ENCODE measurements at places on chromosomes 7 and 10.

- no peak for DNase-seq
These were observed 162.4 kb upstream of the PPP2R2D start for GRCh38 chr10:131738396-131738735.

- peak; percentile 47 for DNase-seq
These were observed 9.5 kb downstream of the VTI1A start for GRCh38 chr10:112456533-112456932.

GRCh38 chr7:49398236-49398635 lies 375.2 kb upstream of the VWC2 start:
- DNase-seq = no peak

DNA sequence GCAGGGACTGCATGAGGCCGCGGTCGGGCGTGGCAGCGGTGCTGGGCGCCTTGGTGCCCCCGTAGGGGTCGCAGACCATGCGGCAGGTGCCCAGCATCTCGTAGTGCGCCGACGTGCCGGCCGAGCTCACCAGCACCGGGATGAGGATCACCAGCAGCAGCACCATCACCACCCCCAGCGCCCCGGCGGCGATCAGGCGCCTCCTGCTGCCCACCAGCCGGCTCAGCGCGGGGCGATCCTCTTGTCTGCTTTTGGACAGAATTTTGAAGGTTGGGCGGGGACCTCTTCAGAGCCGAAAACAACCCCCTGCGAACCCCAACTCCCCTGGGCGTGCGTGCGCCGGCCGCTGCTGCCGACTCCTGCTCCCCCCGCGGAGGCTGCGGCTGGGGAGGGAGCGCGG lies 779 bp downstream of the C1QL3 start:
- DNase-seq = peak; percentile 20

DNA sequence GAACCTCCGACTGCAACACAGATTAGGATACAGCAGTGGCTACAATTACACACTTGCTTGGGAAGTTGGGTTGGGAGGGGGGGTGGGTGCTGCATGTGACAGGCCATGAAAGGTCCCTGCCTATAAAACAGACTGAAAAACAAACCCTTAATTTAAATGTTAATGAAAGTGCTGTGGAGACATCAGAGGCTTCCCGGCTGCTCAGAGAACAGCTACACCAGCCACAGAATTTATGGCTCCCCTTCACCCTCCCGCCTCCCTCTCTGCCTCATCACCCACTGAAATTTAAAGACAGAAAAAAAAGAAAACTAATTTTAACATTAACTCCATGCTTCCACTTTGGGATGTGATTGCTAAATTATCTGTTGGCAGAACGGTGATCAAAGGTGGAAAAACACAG lies 34.7 kb downstream of the FBXW4 start:
- DNase-seq = no peak

DNA sequence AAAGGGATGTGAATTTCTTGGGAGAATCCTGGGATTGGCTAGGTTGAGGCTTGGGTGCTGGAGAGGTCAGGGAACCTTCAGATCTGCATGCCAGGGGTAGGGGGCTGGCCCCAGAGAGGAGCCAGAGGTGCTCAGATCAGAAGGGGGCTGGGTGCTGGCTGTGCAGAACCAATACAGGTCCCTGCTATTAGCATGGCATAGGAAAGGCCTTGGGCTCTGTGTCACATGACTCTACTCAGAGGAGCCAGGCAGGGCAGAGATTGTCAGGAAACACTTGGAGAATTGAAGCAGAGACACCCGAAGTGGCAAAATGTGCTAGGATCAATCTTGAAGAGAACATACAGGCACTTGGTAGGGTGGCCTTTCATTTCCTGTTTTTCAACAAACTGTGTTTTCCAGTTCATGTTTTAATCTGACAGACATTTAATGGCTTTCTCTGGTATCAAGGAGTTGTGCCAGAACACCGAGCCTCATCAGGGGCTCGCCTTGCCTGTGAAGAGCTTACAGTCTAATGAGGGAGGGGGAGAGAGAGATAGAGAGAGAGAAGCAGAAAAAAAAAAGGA lies 498.9 kb downstream of the RPS24 start:
- no peak for DNase-seq

- DNase-seq = no peak
These were observed at the start of gene HOXA9 for GRCh38 chr7:27165089-27165995. Gene HOXA9 (minus strand): TSS chr7:27165537. CDS start chr7:27165457, 80 bp downstream.

GRCh38 chr10:100100651-100101184 lies 19.0 kb upstream of the CPN1 start:
- DNase-seq = no peak

GRCh38 chr7:29127527-29127926 lies 18.8 kb downstream of the CPVL start:
- no peak for DNase-seq

DNA sequence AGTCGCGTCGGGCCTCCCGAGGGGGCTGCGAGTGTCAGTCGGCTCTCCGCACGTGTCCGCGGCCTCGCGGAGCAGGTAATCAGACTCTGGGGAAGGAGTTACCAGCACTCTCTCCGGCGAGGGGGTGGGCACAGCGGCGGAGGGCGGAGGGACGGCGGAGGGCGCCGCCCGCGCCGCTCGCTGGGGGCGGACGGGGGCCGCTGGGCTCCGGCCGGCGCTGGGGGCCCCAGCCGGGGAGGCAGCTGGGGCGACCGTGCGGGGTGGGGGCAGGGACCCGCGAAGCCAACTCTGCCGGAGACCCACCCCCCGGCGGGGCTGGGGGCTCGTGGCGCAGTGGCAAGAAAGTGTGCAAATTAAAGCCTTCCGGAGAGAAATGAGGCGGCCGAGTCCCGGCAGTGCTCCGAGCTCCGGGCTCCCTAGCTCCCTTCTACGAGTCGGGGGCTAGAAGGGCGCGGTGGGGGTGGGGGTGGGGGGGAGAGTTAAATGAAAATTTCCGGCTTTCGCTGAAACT lies at the start of gene CDK6:
Gene CDK6, minus strand, starts transcription at position 85 of the 511 bp plus-strand sequence. CDS start 3,250 bp downstream, outside the sequence.
- peak; percentile 84 for DNase-seq

DNA sequence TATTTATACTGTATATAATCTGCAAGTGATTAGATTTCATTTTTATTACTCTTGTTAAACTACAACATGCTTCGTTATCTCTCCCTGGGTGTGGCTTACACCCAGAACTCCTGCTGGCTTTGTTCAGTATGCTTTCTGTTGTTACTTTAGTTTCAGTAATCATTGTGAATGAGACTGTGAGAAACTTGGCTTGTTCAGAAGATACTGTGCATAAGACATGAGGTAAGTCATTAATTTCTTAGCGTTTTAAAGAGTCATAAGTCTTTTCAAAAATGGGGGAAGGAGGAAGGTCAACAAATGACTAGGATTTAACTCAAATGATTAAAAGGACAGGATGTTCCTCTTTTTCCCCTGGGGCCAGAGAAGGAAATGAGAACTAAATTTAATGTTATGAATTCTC lies 11.6 kb upstream of the ADD3 start:
- DNase-seq = peak; percentile 30

All from Kasumi-1 (cell line).